ENCODE measurements at places on chromosomes 1 and 21.

- no peak for DNase-seq
These were observed 22.1 kb upstream of the CREG1 start for GRCh38 chr1:167575649-167576048.

DNA sequence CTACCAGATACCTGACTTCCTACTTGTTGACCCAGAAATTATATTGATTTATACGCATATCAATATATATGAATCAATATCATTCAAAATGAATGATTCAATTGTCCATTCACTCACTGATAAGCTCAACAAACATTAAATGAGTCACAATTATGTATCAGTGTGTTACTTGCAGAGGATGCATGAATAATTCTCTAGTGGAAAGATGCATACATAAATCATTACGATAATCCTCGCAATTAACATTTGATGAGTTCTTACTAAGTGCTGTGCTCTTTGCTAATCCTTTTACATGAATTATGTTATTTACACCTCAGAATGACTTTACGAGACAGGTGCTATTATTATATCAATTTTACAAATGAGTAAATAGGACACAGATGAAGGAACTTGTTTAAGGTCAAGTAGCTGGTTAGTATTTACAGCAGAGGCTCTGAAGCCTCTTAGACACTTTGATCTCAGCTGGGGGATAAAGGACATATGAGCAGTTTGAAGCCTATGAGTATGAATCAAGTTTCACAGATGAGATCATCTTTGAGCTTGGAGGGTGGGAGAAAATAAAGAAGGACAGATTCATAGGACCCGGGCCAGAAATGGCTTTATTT, 112.8 kb upstream of the ADAMTS5 start:
- no peak for DNase-seq

DNA sequence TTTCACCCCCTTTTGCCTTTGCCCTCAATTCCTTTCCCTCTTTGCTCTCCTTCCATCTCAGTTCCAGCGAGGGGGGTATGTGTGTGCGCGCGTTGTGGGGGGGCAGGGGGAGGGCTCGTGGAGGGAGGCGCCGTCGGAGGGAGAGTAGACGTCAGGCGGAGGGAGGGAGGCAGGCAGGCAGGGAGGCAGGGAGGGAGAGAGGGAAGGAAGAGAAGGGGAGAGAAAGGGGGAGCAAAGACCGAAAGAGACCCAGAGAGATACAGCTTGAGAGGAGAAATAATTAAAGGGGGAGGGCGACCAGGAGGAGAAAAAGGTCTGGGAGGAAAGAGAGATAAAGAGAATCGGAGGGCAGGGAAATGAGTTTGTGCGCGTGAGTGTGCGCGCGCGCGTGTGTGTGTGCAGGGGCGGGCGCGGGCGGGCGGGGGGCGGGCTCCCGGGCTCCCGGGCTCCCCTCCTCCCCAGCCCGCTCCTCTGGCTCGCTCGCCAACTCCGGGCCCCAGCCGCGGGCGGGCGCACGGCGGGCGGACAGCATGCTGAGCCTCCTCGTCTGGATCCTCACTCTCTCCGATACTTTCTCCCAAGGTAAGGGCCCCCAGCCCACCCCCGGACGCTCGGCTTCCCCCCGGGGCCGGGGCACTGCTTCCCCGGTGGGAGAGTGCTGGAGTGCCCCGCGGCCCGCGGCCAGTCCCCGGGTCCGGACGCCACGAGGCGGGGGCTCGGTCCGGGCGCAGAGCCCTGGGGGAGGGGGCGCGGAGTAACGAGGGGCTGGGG, at the start of gene KIRREL1:
Gene KIRREL1 (plus strand): TSS at position 499 of the 771 bp plus-strand sequence. CDS start 32 bp downstream, at position 531.
- DNase-seq, result no peak

DNA sequence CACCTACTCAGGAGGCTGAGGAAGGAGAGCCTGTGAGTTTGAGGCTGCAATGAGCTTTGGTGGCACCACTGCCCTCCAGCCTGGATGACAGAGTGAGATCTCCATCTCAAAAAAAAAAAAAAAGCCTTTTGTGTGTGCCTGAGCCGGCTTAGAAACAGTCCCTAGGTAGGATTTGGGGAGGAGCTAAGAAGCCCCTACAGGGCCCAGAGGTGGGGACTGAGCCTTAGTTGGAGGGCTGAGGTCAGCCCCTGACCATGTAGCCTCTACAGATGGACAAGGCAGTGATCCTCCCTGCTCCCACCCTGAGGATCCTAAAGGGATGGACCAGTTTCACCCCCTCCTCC, 2.5 kb downstream of the ADAMTSL4 start:
- DNase-seq, result no peak

DNA sequence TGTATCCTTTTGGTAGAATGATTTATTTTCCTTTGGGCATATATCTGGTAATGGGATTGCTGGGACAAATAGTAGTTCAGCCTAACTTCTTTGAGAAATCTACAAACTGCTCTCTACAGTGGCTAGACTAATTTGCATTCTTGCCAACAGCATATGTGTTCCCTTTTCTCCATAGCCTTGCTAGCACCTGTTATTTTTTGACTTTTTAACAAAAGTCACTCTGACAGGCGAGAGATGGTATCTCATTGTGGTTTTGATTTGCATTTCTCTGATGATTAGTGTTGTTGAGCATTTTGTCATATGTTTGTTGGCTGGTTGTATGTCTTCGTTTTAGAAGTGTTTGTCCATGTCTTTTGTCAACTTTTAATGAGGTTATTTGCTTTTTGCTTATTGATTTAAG, 99.8 kb downstream of the UCK2 start:
- DNase-seq, result no peak

DNA sequence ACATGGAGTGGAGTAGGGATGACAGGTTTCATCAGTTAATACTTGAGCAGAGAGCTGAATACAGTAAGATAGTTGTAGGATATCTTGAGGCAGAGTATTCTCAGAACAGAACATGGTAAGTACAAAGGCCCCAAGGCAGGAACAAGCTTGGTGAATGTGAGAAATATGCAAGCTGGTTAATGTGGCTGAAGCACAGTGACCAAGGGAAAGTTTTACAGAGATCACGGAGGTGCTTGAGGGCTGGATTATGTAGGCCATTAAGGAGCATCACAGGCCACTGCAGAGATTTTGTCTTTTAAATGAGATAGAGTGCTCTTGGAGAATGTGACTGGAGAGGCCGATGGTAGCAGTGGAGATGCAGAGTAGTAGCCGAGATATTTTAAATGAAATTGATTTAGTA, 54.0 kb upstream of the BOLA1 start:
- DNase-seq, result no peak

DNA sequence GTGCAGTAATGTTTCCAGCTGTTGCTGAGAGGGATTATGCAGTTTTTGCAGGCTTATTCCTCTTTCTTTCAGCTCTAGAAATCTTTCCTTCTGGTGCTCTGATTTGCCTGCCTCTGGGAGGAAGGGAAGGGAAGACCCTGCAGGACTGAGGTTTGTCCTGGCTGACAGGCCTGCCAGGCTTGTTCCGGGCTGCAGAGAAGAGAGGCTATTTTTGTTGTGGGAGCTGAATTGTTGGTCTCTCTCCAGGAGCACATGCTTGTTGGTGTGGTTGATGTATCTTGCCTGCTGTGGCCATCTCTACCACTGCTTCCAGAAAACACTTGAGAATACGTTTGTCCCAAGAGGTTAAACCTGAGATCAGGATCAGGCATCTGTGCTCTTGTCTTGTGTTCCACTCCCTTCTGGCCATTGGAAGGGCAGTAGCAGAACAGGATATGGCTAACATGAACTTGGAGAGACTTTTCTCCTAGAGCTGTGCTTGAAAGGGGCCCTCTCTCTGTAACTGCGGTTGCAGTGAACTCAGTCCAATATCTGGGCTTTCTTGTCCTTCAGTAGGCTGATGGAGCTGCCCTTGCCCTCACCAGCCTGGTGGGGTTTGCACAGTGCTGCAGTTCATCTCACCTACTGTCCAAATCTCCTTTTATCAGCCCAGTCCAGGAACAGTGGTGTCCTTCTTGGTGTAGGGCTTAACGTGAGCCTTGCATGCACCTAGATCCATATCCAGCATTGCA, 21.5 kb upstream of the SLC25A34 start:
- no peak for DNase-seq

DNA sequence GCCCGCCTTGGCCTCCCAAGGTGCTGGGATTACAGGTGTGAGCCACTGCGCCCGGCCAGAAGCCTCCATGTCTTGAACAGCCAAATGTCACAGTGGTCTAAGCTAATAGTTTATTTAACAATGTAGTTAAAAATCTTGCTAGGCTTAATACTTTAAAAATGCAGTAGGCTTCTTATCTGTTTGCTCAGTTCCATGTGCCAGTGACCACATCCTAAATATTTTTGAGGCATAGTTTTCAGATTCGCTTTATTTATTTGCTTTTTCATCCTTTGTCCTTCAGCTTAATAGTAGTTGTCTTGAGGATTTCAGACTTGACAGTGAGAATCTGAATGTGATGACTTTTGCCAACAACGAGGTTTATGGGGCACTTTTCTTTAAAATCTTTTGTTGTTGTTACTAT, 59.9 kb upstream of the PRRX1 start:
- no peak for DNase-seq

DNA sequence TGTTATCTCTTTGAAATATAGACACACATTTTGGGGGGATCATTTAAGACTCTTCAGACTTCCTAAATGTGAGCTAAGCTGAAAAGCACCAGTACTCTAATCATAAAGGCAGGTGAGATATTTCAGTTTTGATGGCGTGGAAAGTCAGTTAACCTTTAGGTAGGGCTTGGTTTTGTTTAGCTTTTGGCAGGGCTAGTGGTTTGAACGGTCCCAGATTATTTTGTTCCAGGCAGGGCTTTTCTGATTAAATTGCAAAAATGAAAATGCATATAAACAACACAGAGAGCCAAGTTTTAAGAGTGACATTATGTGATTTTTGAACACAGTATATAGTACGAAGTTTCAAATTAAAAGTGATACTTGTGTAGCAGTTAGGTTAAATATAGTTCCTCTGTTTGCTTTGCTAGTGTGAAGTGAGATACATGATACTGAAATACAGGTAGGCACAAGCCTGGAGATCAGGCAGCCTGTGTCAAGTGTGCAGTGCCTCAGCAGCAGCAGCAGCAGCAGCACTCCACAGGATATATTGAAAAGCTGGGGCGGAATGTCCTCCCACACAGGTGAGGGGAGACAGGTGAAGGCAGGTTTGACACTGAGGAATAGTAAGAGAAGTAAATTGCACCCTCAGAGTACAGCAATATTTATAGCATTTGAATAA, 47.4 kb downstream of the CAMTA1 start:
- DNase-seq, result no peak

GRCh38 chr1:16009030-16009460, 5.0 kb downstream of the SRARP start:
- DNase-seq, result peak; percentile 63

- no peak for DNase-seq
These were observed 56.5 kb downstream of the IRF2BP2 start for GRCh38 chr1:234553240-234554188.

DNA sequence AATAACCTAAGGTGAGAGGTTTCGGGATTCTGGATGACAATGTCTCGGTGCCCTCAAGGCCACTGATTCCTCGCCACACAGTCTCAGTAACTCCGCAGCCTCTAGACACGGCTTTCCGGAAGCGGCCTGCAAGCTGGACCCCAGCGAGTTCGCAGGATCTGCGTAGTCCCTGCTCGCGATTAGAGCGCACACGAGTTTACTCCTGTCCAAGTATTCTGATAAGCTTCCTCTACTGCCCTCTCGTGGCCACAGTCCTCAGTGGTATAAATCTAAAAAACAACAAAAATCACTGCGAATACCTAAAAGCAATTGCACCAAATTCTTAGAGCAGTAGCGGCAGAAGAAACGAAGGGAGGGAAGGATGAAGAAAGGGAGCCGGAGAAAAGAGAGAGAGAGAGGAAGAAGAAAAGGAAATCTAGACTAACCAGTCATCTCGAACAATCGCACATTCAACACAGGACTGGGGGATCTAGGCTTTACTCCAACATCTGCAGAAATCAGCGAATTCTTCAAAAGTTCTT, 1.1 kb upstream of the PLXNA2 start:
- DNase-seq, result peak; percentile 71

GRCh38 chr21:39533545-39534380, 79.0 kb upstream of the B3GALT5 start:
- no peak for DNase-seq

GRCh38 chr1:212690816-212691403, 8.7 kb downstream of the BATF3 start:
- no peak for DNase-seq

- DNase-seq, result no peak
These were observed 31.7 kb upstream of the RGS16 start for GRCh38 chr1:182635871-182636270.

GRCh38 chr1:239922778-239923522, 168.7 kb upstream of the FMN2 start:
- DNase-seq, result no peak

GRCh38 chr1:226882631-226883409, 12.4 kb downstream of the PSEN2 start:
- DNase-seq, result no peak

- no peak for DNase-seq
These were observed 187.1 kb upstream of the COA6 start for GRCh38 chr1:234186037-234186688.

GRCh38 chr1:56715156-56715555, 70.0 kb downstream of the PRKAA2 start:
- DNase-seq, result no peak

DNA sequence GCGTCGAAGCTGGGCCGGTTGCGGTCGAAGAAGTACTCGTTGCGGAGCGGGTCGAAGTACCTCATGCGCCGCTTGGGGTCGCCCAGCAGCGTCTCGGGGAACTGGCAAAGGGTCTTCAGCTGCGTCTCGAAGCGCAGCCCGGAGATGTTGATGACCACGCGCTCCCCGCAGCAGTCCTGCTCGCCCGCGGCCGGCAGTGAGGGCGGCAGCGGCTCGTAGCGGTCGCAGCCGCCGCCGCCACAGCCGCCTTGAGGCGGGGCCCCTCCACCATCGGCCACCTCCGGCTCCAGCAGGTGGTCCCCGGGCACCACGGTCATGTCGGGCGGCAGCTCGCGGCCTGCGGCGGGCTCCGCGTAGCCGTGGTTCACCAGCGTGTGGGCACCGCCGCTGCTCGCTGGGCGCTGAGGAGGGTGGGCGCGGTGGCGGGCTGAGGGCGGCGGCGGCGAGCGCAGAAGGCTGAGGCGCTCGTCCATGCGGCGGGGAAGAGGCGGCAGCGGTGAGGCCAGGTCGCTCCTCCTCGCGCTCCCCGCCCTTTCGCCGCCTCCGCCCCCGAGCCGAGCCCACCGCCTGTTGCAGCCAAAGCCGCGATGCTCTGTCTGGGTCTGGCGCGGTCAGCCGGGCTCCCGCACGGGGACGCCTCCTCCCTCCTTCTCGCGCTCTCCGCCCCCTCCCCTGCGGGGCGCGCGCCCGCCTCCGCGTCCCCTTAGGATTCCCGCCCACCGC, at the start of gene KCNA3:
Gene KCNA3 (minus strand): TSS at position 604 of the 723 bp plus-strand sequence. CDS start 131 bp downstream, at position 473.
- DNase-seq, result peak; percentile 44

All from stimulated activated CD8-positive, alpha-beta memory T cell treated with anti-CD3 and anti-CD28 coated beads, Interleukin-12 subunit alpha, Interleukin-12 subunit beta, amount 100 ng/mL, for 1 hour (primary cell).